HCT116 (cell line): ENCODE measurements at places on chromosomes 6 and 20. TPM values are rescaled to one million over a fixed set of nuclear protein-coding genes. Genes with fewer than 3 reads are reported as not detected.
A peak's percentile ranks its signal among the peaks of the same experiment; 100 is the strongest.

- peaks cover 11% of the 10 kb centered on the region for H3K4me1 ChIP-seq
- H3K27me3 ChIP-seq, result no peaks in the 10 kb centered on the region
- no peak overlapping the region for H3K27ac ChIP-seq
- no peak for DNase-seq
- H3K4me3 ChIP-seq, result no peak overlapping the region
Observed at GRCh38 chr20:45796337-45797065, 4.7 kb downstream of the DNTTIP1 start.

DNA sequence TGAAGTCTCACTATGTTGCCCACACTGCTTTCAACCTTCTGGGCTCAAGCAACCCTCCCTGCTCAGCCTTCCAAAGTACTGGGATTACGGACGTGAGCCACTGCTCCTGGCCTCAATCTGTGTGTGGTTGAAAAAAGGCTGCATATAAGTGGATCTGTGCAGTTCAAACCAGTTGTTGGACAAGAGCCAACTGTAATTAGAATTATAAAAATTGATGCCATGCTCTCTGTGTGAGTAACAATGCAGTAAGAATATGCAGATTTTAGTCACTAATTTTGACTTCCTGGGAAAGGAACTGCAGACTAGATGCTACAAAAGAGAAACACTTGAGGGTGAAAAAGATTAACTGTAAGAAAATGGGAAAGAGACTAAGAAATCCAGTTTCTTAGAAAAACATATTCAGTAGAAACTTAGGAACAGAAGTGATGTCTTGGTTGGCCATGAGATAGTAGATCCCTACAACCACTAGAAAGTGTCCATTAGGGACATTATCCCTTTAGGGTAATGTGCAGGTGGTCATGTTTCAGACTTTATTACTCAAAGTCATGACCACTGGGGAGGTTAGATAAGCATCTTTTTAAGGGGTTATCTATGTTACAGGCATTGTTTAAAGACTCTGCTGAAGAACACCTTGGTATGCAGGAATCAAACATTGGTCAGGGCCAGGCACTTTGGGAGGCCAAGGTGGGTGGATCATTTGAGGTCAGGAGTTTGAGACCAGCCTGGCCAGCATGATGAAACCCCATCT lies 26.3 kb downstream of the ITCH start:
- H3K27me3 ChIP-seq, result no peaks in the 10 kb centered on the region
- peaks cover 18% of the 10 kb centered on the region; the same call in 1 of the 2 replicates for H3K36me3 ChIP-seq
- peaks cover 65% of the 10 kb centered on the region for H3K4me1 ChIP-seq
- H3K27ac ChIP-seq, result peak overlapping the region; percentile 83
- no peak for DNase-seq
- no peak overlapping the region for H3K4me3 ChIP-seq

GRCh38 chr20:8764344-8764962 lies 304.4 kb upstream of the PLCB4 start:
- H3K27ac ChIP-seq, result no peak overlapping the region
- DNase-seq, result no peak
- no peak overlapping the region for H3K4me3 ChIP-seq
- no peaks in the 10 kb centered on the region for H3K4me1 ChIP-seq

- no peak overlapping the region for H3K4me3 ChIP-seq
- H3K27me3 ChIP-seq, result no peaks in the 10 kb centered on the region
- H3K36me3 ChIP-seq, result no peaks in the 10 kb centered on the region
- H3K4me1 ChIP-seq, result no peaks in the 10 kb centered on the region
- no peak for DNase-seq
- no peak overlapping the region for H3K27ac ChIP-seq
Observed at GRCh38 chr6:47321577-47321976, 11.9 kb upstream of the TNFRSF21 start.

DNA sequence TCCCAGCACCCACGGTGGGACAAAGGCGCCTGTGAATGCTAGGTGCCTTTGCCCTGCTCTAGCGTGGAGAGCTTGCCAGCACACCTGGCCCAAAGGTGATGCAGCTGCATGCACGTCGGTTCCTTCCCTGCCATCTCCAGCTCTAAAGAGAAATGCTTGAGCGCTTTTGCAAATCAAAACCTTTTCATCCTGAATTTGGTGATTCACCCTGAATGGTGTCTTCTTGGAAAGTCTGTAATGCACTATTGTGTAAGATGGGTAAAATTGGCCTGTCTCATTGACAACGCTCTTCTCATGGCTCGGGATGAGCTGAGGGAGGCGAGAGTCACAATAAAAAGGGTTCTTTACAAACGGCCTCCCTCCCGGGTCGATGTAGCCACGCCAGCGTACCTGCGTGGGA lies 103.1 kb upstream of the ID4 start:
- H3K4me1 ChIP-seq, result no peaks in the 10 kb centered on the region
- no peaks in the 10 kb centered on the region for H3K36me3 ChIP-seq

GRCh38 chr20:38255393-38255792 lies 5.1 kb downstream of the KIAA1755 start:
- DNase-seq, result no peak
- H3K27ac ChIP-seq, result no peak overlapping the region
- no peaks in the 10 kb centered on the region for H3K27me3 ChIP-seq
- no peaks in the 10 kb centered on the region for H3K36me3 ChIP-seq
- H3K4me3 ChIP-seq, result no peak overlapping the region

DNA sequence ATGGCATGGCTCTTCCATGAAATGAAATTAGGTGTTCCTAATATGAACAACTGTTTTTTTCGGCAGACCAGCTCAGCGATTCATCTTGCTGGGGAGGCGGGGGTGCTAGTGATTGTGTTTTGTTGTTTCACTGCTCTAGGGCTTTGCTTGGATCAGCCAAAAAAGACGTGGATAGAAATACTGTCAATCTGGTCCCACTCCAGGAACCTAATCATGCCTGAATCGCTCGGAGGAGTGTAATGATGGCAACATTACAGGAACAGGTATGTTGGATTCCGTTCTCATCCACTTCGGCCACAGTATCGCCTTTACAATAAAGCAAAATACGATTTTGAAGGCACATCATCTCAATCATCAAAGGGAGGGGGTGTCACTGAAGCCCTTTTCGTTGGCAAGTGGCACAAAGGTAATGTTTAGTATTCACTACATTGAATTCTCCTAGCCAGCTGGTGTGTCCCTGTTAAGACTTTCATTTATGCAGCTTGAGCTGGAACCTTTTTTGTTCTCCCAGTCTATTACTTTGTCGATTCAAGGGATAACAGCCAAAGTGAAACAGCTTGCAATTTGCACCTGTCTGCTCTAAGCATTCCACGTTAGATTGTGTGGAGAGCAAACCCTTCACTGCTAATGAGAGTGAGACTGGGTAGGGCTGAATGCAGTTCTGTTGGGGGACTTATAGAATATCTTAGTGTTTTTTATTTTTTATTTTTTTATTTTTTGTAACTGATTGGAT lies 477.7 kb downstream of the TFAP2A start:
- no peaks in the 10 kb centered on the region for H3K36me3 ChIP-seq
- no peak overlapping the region for H3K4me3 ChIP-seq
- no peak overlapping the region for H3K27ac ChIP-seq
- no peaks in the 10 kb centered on the region for H3K27me3 ChIP-seq
- H3K4me1 ChIP-seq, result no peaks in the 10 kb centered on the region
- DNase-seq, result no peak

DNA sequence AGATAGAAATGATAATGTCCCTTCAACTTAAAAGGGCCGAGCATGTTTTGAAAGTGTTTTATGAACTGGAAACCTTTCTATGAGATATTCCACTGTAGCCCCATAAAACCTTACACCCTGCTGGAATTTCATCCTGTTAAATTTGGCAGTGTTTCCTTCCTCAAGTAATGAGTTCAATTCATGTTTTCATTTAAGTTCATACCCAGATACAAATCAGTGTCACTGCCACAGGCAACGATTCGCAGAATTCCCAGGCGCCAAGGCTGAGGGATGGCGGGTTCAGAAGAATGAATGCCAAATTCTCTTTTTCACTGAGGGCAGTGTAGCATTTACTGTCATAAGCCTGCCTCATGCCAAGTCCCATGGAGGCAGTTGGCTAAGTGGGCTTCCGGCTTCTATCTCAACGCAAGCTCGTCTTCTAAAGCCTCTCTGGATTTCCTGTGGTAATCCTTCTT lies 511.8 kb upstream of the ID4 start:
- no peak overlapping the region for H3K27ac ChIP-seq
- H3K4me1 ChIP-seq, result peaks cover 8% of the 10 kb centered on the region; the same call in 1 of the 2 replicates
- H3K27me3 ChIP-seq, result no peaks in the 10 kb centered on the region
- H3K4me3 ChIP-seq, result no peak overlapping the region
- DNase-seq, result no peak

The PRDM1 gene
- 3.4 TPM for total RNA-seq
